BE2C (cell line): ENCODE measurements at places on chromosomes 4 and X.

DNA sequence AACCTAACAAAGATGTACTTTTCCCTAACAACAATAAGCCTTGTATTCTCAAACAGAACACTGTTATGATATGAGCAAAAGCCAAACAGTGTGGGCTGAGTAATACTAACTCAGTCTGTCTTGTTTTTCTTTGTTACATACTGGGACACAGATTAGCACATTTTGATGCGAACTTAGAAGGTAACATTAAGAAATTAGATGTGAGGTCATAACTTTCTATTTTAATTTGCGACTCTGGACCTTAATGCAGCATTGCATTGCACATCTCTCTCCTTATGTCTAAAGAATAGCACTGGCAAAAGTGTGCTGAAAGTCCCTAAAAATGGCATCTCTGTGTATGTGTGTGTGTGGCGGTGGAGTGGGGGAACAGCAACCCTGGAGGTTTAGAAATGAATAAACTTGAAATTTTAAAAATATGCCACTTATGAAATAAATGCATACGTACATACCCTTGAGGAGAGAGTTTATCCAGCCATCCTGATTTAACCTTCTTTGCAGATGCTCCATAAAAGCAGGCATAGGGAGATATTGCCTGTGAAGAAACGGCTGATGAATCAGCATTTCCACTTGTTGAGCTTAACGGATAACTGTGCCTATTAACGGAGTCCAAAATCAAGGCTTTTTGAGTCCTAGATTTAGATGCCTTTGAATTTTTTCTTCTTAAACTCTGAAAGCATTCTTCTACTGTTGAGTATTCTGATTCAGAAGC is 34.2 kb downstream of the ARAP2 start:
- no peak for DNase-seq

GRCh38 chrX:97539970-97540519 is 656.3 kb downstream of the RPA4 start:
- no peak for DNase-seq

DNA sequence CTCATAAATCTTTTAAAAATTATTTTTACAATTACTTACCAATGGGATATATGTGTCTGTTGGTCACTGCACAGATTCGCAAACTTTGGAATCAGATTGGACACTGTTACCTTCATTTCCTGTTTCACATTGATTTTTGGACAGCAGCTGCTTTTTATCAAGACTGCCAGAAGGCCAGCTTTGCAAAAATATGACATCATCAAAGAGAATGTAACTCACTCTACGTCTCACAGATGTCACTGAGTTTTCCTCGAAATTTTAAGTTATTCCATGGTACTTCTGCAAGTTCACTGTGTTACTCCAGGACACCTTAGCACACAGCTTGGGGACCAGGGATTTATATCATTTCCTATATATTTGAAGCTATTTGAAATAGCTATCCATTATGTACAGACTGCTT is 31.8 kb upstream of the MAGEB2 start:
- no peak for DNase-seq

- DNase-seq = no peak
Observed at GRCh38 chr4:3485011-3485791, 22.1 kb downstream of the DOK7 start.

- no peak for DNase-seq
Observed at GRCh38 chrX:36443007-36443406, 523.5 kb downstream of the CFAP47 start.

DNA sequence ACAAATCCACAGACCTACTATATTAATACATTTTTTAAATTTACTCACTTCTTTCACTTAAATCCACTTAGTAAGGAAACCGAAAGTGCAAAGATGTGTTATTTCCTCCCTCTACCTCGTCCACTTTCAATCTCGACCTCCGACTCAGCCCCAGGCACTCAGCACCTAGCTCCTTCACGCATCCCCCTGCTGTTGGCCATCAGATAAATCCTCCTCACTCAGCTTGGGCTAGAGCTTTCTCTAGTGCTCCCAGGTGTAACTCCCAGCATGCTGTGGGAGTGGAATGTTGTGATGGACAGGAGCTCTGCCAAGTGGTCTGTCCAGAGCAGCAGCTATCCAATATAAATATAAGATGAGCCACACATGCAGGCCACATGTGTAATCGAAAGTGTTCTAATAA is 26.7 kb upstream of the TEC start:
- DNase-seq = no peak

DNA sequence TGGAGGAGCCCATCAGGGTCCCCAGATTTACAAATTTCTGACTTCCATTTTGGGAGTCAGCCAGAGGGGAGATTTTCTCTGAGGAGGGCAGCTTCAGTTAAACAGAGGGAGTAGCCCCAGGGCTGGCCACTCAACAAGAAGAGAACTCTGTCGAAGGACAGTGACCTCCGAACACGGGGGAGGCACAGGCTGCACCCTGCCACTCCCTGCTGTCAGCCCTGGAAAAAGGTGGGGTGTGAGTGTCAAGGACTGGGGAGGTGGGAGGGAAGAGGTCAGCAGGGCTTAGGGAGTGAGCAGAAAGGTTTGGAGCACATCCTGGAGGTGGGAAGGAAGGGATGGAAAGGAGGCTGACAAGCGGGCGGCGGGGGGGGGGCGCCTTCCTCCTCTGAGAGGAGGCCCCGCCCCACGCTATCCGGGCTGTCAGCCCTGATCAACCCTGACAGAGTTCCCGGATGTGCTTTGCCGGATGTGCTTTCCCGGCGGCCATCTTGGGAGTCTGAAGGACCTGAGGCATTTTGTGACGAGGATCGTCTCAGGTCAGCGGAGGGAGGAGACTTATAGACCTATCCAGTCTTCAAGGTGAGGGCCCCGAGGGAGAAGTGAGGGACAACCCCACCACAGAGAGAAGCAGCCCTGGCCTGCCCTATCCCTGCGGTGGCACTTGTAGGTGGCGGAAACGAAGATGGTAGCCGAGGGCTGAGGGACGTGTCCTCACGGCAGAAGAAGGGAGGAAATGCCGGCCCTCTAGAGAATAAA is at the start of gene MAGEC1:
TSS of gene MAGEC1 (plus strand) at position 495 of the 756 bp plus-strand sequence. CDS start 1,179 bp downstream, outside the sequence.
- no peak for DNase-seq

DNA sequence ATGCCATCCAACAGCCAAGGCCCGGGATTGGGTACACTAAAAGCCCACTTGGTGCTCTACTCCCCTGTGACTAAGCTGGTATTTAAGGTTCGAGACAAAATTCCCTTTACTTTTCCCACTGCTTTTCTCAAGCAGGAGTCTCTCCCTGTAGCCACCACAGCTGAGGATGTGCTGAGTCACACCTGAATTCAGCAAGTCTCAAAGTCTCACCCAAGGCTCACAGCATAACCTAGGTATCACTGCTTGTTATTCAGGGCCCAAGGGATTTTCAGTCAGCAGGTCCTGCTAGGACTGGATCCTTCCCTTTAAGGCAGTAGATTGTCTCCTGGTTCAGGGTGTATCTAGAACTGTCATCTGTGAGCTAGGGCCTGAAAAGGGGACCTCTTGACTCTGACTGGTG is 39.2 kb downstream of the FMR1NB start:
- DNase-seq = no peak

DNA sequence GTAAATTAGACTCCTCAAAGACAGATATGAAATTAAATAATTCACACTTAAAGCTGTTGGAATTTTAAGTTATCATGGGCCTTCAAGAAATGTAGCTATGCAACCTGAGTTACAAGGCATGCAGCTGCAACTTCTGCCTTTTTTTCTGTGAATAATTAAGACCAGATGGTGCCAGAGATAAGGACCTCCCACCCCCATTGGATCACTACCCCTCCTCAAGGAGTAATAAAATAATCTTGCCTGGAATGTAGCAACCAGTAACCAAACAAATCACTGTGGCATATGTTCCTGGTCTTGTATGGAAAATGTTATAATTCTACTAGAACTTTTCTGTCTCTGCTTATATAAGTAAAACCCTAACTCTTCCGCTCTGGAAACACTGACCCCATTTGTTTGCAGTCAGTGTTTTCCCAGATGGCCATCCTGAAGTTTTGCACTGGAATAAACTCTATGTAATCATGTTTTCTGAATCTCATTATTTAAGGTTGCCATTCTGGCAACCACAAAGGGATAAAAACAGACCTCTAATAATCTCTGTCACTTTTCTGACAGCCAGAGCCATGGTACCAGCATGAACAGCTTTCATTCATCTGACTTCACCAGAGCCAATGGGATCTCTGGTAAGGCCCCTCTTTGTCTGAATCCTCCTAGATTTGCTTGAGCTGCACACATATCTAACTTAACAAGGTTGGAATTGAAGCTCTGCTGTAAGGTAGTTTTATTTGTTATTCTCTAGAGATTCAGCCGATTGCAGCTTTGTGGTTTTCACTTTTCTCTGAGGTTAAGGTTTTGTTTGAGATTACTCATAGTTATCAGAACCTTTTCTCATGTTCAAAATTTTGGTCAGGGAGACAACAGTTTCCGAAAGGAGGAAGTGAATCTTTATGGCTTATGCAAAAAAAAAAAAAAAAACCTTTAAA is 274.6 kb downstream of the NAF1 start:
- DNase-seq = no peak

DNA sequence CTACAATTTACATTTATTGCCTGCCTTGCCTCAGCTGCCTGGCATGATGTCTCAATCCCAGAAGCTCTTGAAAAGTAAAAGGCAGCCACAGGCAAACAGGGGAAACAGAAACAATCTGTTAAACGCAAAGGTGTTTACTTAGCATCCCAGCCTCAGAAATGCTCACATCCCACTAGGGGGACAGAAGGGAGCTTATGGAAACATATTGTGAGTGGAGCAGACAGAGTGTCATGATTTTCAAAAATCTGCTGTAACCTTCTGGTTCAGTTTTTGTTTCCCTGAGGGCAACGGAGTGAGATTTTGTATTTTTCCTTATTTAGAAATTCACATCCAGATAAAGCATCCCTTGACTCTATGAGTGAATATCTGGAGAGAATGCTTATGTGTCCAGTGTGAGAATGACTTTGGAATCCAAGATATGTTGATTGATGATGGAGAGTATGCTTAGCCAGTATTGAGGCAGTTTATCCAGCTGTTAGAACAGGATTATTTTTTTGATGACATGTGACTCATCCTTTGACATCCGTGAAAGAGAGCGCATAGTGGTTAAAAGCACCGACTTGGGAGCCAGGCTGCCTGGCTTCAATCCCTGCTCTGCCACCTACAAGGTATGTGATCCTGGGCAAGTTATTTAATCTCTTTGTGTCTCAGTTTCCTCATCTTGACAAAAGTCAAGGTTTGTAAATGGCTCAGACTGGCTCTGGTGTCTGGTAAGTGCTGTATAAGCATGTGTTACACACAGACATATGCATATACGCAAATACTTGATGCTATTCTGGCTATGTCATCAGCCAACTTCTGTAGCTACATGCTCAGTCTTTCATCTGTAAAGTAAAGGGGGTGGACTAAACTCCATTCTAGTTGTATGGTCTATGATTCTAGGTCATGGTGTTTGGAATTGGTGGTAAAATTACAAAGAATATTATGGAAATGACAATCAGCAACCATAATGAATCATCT is 381.2 kb downstream of the RAPGEF2 start:
- no peak for DNase-seq

DNA sequence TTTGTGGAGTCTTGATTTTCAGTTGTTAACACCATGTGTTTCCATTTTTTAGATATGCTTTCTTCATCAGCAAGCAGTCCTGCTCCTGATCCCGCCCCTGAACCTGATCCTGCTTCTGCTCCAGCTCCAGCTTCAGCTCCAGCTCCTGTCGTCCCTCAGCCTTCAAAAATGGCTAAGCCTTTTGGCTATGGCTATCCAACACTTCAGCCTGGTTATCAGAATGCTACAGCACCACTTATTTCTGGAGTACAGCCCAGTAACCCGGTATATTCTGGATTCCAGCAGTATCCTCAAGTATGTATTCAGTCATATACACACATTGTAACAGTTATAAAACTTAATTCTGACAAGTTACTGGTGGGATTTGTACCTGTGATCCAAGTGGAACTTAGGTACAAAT is 60.9 kb downstream of the SEC24B start:
- DNase-seq = no peak

GRCh38 chrX:150158554-150159332 is 204.4 kb upstream of the MAMLD1 start:
- no peak for DNase-seq

- DNase-seq = no peak
Observed at GRCh38 chr4:85952528-85952927, 407.3 kb downstream of the MAPK10 start.

GRCh38 chr4:121034017-121034416 is 38.3 kb downstream of the NDNF start:
- no peak for DNase-seq

- DNase-seq = no peak
Observed at GRCh38 chrX:9677098-9677739, 88.4 kb downstream of the GPR143 start.

GRCh38 chrX:100650841-100651240 is 6.8 kb downstream of the SRPX2 start:
- DNase-seq = no peak

DNA sequence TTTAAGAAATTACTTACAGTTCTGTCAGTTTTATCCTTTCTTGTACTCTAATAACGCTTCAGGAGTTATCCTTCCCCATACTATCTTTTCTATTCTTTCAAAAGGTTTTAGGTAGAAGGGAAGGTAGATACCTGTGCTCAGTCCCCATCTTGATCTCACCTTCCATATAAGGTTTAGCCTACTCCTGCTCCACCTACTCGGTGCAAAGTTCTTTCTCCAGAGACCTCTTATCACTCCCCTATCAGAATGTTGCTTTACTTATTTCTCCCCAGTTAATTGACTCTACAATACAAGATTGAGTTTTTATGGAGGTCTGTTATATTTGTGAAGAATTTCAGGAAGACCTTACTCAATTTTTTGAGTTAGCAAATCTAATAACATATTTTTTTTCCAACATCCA is 33.9 kb downstream of the SPRY1 start:
- DNase-seq = no peak

DNA sequence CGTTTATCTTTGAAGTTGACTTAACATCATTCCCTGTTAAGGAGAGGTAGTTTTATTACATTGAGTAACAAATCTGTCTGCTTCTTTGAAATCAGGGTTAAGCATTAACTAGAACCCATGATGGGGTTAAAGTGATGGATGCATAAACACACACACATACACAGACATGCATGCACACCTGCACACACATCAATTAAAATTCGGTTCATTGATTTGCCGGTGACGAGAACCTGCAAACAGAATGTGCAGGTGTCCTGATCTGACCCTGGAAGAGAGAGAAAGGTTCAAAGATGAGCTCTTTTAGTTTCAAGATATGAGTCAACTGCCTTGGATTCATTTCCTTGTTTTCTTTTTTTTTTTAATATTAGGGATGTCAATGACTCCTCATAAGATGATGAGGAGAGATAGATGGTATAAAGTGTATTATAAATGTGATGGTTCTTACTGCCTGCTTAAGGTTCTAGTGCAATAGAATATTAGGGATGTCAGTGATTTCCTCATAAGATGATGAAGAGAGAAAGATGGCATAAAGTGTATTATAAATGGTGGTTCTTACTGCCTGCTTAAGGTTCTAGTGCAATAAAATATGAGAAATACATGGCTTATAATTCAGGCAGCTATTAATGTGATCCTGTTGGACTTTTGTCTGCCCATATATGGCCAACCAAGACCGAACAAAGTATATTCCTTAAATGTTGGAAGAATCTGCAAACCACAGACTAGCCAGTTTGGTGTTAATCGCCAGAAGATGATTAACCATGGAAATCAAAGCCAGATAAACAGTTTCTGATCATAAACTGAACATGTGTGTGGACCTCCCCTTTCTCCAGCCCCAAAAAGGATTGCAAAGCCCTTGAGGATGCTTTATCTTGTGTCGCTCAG is 14.1 kb upstream of the CD99 start:
- DNase-seq = no peak
